HCT116 (cell line): ENCODE measurements at places on chromosomes 7 and 10. TPM values are rescaled to one million over a fixed set of nuclear protein-coding genes. Genes with fewer than 3 reads are reported as not detected.

- no peaks in the 10 kb centered on the region for H3K27me3 ChIP-seq
- peaks cover 36% of the 10 kb centered on the region for H3K4me1 ChIP-seq
- DNase-seq = no peak
- no peak overlapping the region for H3K4me3 ChIP-seq
Measured at GRCh38 chr7:100489121-100489520, 5.4 kb downstream of the NYAP1 start.

DNA sequence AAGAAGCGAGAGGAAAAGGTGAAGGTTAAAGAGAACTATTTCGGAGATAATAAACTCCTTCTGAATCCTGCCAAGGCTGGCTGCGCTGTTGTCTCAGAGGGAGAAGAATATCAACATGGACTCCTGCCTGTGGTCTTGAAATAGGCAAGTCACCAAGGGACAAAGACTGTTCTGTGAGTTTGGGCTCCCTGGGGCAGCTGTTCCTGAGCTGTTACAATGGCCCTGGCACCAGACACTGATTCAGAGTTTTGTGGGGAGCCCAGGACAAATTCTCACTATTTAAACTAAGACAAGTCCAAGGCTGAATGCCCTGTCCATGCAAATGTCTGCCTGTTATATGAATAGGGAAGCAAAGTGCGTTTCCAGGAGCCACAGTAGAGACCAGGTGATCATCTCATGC is 81.4 kb downstream of the PRPF18 start:
- H3K36me3 ChIP-seq = no peaks in the 10 kb centered on the region
- no peak overlapping the region for H3K4me3 ChIP-seq
- H3K4me1 ChIP-seq = no peaks in the 10 kb centered on the region
- H3K27me3 ChIP-seq = no peaks in the 10 kb centered on the region
- DNase-seq = no peak
- no peak overlapping the region for H3K27ac ChIP-seq

ZPBP gene
- not detected for total RNA-seq

DNA sequence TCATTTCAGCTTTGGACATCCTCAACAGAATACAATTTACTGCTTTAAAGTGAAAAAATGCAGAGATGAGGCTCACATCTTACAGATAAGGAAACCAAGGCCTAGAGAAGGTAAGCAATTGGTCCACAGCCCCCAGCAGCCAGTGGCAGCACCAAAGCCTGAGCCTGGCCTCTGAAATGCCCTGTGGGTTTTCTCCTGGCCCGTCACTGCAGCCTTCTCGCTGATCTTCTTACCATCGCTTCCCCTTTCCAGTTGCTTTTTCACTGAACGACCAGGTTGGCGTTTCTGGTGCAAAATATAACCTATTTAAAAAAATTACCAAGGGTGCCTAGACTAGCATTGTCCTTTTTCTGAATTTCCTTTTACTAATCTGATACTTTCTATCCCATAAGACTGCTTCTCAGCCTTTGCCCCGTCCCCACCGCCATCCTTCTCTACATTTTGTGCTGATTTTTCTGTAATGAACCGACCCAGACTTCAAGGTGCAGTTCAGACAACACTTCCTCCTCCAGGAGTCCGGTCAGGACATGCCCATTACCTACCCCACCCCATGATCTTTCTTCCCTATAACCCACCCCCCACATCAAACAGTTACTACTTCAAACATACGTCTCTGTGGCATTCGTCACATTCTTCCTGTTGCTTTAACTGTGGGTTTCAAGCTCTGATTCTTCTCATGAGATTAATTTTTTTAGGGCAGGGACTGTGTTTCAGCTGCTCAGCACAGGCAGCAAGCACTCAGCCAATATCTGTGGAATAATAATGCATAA is 289.4 kb downstream of the DNAJB6 start:
- H3K27me3 ChIP-seq = no peaks in the 10 kb centered on the region
- no peaks in the 10 kb centered on the region for H3K4me1 ChIP-seq
- no peaks in the 10 kb centered on the region for H3K36me3 ChIP-seq
- DNase-seq = no peak
- H3K27ac ChIP-seq = no peak overlapping the region

- DNase-seq = no peak
- H3K4me3 ChIP-seq = no peak overlapping the region
- no peak overlapping the region for H3K27ac ChIP-seq
Measured at GRCh38 chr7:92279396-92280031, 33.7 kb downstream of the ANKIB1 start.

DNA sequence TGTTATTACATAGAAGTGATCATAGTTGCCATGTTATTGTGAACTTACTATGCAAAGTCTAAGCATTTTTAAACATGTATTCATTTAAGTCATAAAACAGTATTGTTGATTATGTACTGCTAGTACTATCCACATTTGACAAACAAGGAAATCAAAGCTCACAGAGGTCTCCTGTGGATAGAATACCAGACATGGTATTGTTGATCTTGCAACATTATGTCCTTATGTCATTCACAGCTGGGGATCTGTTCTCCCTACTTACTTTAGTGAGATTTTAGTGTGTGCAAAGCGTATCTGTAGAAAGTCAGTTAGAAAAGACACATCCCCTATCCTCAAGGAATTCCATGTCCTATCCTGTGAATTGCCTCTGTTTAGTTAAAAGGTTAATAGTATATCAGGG is 106.1 kb downstream of the SND1 start:
- no peaks in the 10 kb centered on the region for H3K4me1 ChIP-seq
- no peaks in the 10 kb centered on the region for H3K27me3 ChIP-seq
- H3K4me3 ChIP-seq = no peak overlapping the region
- no peak overlapping the region for H3K27ac ChIP-seq
- DNase-seq = no peak
- H3K36me3 ChIP-seq = no peaks in the 10 kb centered on the region

WNT8B gene
- not detected for total RNA-seq

RELN gene
- total RNA-seq = 0.20 TPM

DNA sequence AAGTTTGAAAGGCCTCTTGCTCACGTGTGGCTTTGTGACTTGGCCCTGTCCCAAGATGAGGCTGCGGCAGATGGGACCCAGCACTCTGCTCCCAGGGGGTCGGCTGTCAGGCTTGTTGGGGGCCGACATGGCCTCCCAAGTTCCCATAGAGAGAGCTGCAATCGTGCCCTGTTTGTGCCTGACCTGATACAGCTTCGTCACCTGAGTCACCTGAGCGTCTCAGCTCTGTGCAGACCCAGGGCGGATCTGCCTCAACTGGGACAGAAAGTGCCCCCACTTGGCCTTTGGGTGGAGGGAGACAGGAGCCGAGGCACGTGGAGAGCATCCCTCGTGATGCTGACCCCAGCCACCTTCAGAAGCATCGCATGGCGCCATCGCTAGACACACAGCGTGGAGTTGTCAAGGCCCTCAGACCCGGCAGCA is 21.7 kb downstream of the PAPOLB start:
- H3K4me3 ChIP-seq = no peak overlapping the region
- H3K4me1 ChIP-seq = no peaks in the 10 kb centered on the region
- H3K27me3 ChIP-seq = no peaks in the 10 kb centered on the region
- no peak for DNase-seq
- no peak overlapping the region for H3K27ac ChIP-seq
- H3K36me3 ChIP-seq = no peaks in the 10 kb centered on the region

DNA sequence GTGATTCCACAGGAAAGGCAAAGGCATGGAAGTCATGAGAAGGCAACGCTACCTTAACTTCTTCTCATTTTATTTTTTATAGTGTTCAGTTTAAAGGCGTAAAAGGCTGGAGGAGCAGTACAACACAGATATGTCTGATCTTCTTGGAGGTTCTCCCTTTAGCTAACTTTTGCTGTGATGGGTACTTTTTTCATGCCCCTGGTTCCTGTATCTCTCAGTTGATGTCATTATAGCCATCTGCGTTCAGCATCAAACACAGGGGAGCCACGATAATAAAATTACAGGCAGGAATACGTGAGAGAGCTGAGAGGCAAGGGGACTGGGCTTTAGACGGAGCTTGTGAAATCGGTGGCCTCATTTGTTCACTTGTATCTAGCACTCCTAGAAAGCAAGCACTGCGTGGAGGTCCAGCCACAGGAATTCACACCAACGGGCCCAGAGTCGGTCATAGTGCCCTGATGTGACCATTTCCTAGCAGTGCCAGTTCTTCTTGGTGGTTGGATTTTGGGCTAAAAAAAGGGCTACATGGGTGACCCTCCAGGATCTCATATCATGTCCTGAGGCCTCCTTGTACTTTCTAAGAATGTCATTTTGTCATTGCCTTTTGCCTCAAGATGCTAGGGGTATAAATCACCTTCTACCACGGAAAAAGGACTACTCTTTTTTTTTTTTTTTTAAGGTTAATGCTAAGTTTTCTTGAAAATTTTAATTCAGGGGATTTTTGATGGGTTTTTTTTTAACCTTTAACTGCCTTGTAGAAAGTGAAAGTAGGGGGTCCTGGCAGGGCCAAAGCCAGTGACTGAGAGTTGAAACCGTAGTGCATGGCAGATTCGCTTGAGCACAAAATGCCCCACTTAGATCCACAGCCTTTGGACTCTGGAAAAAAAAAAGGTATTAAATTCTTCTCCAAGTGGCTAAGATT is 191.5 kb downstream of the CELF2 start:
- H3K4me3 ChIP-seq = no peak overlapping the region
- no peak overlapping the region for H3K27ac ChIP-seq
- DNase-seq = no peak
- no peaks in the 10 kb centered on the region for H3K36me3 ChIP-seq
- no peaks in the 10 kb centered on the region for H3K27me3 ChIP-seq

DNA sequence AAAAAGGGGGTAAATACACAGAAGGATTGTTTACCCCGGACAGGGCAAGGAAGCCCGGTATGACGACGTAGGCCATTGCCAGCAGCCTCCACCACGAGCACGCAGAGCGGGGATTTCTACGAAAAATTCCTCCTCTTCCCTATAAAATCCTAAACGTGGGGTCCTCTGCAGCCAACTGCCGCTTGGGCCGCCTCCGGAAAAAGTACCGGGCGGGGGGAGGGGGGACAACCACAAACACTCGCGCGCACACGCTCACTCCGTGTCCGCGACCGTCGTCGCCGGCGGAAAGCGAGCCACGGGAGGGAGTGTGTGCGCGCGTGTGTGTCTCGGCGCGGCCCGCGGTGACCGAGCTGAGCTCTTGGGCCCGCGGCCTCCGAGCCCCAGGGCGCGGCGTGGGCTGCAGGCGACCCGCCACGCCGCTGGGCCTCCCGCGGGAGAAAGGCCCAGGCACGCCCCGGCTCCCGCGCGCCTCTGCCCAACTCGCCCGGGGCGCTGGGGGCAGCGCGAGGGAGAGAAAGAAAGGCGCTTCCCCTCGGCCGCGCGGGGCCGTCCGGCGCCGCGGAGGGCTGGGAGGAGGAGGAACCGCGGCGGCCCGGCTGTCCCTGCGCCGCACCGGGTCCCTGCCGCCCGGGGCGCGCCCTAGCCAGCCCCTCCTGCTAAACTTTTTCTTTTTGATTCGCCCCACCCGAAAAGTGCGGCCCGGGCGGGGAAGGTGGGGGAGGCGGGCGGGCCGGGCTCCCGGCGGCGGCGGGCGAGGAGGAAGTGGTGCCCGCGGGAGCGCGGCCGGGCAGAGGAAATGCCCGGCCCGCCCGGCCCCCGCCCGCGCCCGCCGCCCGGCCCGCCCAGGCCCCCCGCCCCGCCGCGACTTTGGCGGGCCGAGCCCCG is 1.5 kb downstream of the CTBP2 start:
- H3K27me3 ChIP-seq = no peaks in the 10 kb centered on the region
- DNase-seq = no peak
- peaks cover 45% of the 10 kb centered on the region for H3K4me1 ChIP-seq
- H3K27ac ChIP-seq = peak overlapping the region; percentile 98
- peak overlapping the region; percentile 78 for H3K4me3 ChIP-seq
- no peaks in the 10 kb centered on the region for H3K36me3 ChIP-seq

DNA sequence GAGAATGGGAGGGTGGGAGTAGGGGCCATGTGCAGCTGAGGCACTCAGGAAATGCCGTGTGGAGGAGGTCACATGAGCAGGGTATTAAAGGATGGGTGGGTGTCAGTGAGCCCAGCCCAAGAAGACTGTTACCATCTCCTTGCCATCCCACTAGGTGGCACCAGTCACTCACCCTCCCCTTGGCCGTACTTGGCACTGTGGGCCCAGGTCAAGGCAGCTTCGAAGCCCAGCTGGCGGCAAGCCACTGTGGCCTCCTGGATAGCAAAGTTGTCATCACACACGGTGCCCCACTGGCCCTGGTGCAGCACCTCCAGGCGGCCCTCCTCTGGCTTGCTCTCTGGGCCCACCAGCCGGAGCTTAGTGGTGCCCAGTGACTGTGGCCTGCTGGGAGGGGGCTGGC is 5.4 kb downstream of the LOXL4 start:
- no peaks in the 10 kb centered on the region for H3K36me3 ChIP-seq
- DNase-seq = peak; percentile 42
- no peaks in the 10 kb centered on the region for H3K27me3 ChIP-seq
- H3K4me1 ChIP-seq = peaks cover 18% of the 10 kb centered on the region

CISD1 gene
- 47.3 TPM for total RNA-seq

GBX1 gene
- total RNA-seq = 0.86 TPM

NEURL1 gene
- total RNA-seq = 1.4 TPM

DNA sequence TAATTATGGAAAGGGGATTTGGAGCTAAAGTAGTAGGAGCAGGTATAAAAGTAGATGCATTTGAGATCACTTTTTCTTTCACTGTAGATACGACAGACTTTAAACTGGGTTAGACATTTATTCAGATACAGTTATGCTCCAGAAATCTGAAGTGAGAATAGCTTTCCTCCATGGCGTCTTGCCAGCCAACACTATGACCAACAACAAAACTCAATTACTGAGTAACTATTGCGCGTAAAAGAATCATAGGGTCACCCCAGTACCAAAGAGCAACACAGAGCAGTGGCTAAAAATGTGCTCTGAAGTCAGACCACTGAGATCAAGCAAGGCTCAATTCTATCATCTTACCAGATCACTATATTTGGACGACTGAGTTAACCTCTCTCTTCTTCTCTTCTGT is 262.5 kb upstream of the SORCS1 start:
- no peak overlapping the region for H3K27ac ChIP-seq
- H3K27me3 ChIP-seq = no peaks in the 10 kb centered on the region
- no peaks in the 10 kb centered on the region for H3K36me3 ChIP-seq
- no peak overlapping the region for H3K4me3 ChIP-seq

GRCh38 chr10:117003336-117003735 is 1.7 kb downstream of the SHTN1 start:
- H3K27ac ChIP-seq = no peak overlapping the region
- H3K27me3 ChIP-seq = no peaks in the 10 kb centered on the region
- no peak for DNase-seq
- peaks cover 25% of the 10 kb centered on the region for H3K4me1 ChIP-seq
- H3K4me3 ChIP-seq = no peak overlapping the region

OR2A1 gene
- total RNA-seq = not detected
